ENCODE measurements at places on chromosomes 5 and 9.

GRCh38 chr5:61416420-61416819, 84.4 kb downstream of the ZSWIM6 start:
- no peak for DNase-seq

DNA sequence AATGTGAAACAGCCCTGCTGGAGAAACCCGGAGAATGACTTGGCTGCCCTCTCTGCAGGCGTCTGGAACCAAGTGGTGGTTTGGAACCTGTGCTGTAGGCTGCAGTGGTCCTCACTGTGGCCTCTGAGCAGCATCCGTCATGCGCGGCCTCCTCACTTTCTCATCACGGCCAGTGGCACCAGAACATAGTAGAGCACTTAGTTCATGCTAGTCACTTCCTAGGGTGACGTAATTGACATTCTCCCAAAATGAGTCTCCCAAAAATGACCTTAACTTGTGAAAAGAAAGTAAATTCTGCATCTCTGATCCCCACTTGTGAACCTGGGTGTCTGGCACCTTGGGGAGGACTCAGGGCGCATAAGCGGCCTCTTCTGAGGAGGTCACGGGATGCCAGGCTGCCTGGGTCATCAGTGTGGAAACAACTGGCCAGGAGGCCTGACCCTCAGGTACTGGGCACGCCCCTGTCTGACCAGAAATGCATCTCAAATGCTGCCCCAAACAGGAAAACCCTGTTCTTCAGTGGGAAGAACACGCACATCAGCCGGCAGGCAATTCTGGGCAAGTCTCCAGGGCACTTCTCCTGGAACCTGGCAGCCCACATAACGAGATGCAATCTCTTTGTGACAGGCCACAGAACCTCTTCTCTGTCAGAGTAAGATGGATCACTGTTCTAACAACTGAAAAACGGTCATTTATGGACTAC, 36.6 kb upstream of the SPTLC1 start:
- no peak for DNase-seq

DNA sequence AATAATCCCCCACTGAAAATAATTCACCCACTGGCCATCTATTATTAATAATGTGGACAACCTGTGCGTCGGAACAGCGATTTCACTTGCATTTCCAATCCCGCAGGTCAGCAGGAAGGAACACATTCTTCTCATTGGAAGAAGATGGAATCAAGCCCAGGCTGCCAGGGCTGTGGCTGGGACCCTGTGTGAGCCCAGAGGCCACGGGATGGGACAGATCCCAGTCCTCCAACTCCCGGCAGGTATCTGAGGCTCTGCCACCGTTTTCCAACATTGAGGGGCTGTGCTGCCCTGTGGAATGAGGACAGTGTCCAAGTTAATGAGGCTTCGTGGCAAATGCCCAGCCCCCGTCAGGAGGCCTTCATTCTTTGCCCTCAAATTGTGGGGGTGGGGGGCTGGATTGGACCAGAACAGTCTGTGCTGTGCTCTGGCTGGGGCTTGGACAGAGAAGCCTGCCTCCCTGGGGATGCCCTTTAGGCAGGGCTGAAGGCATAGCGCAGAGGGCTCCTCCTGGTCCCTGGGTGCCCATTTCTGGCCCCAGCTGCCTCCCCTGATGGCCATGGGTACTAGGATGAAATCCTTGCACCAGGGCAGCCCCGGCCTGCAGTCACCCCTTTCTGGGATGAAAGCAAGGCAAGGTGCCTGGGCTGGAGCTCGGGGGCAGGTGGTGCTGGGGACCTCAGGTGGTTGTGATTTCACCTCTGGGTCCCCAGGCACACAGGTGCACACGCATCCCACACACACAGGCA, 195.0 kb upstream of the PPP1R26 start:
- no peak for DNase-seq

- DNase-seq: no peak
Measured at GRCh38 chr9:6915635-6916034, 157.9 kb downstream of the KDM4C start.

GRCh38 chr5:149687486-149688168, 42.5 kb upstream of the PPARGC1B start:
- no peak for DNase-seq

DNA sequence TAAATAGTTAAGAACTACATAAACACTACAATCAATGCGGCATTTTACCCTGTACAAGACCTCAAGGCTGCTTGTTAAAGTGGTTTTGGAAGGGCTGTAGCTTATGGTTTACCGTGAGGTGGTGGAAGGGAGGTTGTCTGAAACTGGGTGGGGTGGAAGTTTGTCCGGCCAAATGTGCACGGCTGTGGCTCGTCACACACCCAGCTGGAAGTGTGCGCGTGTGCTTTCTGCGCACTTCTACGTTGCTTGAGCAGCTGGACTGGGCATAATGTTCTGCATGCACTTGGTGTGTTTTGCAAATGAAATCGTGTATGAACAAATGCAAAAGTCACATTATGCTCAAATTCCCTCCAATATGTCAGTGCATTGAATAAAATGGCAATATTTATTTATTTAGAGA, 17.4 kb upstream of the FLT4 start:
- no peak for DNase-seq

- no peak for DNase-seq
Measured at GRCh38 chr9:110520120-110520701, 59.3 kb downstream of the SVEP1 start.

DNA sequence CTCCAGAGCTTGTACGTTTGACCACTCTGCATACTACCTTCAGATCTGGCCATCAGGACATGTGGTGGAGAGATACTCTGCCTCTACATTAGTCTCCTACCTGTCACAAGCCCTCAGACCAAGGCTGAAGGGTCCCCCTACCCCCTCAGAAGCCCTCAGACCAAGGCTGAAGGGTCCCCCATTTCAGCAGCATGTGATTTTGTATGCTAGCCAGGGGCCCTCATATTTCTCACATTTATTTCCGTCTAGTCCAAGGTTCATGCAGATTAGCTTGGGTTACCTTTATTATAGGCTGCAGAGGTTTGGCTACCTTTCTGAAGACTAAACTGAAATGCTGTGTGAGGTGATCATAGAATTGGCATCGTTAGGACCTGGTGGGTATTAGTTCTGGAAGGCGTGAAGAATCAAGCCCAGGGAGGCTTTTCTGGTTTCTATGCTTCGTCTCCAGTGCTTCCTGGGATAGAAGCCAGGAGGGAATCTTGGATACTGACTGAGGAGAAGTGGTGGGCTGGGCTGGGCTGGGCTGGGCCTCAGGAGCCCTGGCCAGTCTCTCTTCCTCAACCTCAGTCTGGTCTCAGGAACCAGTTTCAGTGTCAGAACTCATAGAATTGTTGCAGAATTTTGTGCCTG, 2.8 kb downstream of the SMIM32 start:
- DNase-seq: no peak

DNA sequence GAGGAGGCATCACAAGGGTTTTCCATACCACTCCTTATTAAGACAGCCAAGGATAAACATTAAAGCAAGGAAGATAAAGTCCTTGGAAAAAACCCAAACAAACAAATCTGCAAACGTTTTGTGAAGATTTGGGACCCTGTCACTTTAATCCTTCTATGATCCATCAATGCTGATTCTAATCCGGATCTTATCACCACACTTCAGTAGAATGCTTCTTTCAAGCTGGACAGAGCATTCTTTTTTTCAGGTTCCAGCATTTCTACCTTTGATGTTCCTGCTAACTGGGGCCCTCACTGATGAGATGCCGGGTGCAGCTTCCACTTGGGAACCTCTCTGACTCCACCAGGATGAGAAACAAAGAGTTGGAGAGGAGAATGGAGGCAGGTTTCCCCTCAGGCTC, 132.8 kb upstream of the SHB start:
- no peak for DNase-seq

DNA sequence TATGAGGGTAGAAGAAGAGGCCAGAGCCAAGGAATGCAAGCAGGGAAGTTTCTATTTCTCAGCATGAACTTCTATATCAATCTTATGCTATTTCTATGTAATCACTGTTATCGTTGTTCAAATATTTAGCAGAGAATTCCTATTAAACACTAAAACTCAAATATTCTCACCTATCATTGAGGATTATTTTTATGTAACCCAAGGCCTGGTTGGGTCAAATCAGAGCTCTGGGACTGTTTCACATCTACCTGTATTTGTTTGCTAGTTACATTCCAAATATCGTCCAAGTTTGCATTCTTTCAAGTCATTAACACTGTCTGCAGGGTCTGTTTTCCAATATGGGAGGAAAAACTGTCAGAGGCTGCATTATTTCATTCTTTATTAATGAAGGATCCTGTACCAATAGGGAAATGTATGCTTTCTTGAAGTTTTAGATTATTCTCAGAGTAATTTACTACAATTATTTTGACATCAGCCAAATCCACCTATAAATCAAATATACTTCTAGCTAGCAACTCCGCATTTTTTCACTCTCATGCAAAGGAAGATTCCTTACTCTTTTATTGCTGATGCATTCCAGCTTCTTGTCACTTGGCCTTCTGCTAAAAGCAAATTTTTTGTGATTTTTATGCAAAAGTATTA, 52.2 kb downstream of the LURAP1L start:
- no peak for DNase-seq

GRCh38 chr5:122434205-122434970, 122.4 kb downstream of the SNCAIP start:
- no peak for DNase-seq

DNA sequence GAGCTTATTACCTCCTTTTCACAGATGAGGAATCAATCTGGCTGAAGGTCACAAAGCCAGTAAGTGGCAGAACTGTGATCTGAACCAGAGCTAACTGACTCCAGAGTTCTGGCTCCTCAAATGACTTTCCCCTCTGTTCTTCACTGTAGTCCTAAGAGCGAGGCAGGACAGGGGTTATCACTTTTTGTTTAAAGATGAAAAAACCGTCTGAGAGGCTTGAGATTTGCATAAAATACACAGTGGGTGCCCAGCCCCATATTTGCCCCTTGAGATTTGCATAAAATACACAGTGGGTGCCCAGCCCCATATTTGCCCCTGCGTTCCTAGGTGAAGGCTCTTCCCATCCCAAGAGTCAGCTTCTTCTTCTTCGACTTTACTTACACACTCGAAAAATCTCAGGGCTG, 667 bp downstream of the FBXO10 start:
- DNase-seq: no peak

DNA sequence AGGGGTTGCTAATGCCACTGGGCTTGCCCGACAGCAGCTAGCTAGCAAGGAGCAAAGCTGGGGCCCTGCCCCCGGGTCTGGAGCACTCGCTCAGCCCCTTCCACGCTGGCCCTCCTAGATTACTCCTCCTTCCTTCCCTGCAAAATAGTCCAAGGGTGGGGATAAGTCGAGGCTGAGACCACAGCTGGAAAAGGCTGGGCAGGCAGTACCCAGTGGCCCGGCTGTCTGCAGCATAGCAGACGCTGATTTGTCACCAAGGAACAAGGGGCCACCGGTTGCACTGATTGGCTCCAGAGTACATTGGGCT, 73.9 kb downstream of the ADAMTS2 start:
- DNase-seq: no peak

- DNase-seq: no peak
Measured at GRCh38 chr5:80343067-80343466, 23.3 kb downstream of the SPZ1 start.

Data from T-helper 2 cell (primary cell).